ENCODE measurements at places on chromosomes 12 and 14. TPM values are rescaled to one million over a fixed set of nuclear protein-coding genes. Genes with fewer than 3 reads are reported as not detected.

DNA sequence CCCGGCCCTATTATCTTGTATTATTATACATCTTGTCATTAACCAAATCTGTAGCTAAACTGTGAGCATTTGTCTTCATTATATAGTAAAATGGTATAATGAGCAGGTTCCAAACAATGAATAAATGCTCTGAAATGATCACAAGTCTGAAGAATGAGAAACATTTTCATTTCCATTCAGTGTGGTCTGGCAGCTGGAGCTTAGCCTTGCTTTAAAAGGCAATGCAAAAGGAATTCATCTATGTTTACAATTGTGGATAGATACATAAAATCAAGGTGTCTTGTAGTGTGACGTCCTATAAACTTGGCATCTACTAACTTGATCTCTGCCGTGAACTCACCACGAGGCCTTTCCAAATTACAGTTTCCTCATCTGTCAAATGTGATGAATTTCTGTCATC is 168.3 kb downstream of the RMST start:
- DNase-seq = no peak

- DNase-seq = no peak
Measured at GRCh38 chr12:33267641-33268040, 172.0 kb downstream of the SYT10 start.

- no peak for DNase-seq
Measured at GRCh38 chr12:132285991-132286681, 43.3 kb downstream of the GALNT9 start.

DNA sequence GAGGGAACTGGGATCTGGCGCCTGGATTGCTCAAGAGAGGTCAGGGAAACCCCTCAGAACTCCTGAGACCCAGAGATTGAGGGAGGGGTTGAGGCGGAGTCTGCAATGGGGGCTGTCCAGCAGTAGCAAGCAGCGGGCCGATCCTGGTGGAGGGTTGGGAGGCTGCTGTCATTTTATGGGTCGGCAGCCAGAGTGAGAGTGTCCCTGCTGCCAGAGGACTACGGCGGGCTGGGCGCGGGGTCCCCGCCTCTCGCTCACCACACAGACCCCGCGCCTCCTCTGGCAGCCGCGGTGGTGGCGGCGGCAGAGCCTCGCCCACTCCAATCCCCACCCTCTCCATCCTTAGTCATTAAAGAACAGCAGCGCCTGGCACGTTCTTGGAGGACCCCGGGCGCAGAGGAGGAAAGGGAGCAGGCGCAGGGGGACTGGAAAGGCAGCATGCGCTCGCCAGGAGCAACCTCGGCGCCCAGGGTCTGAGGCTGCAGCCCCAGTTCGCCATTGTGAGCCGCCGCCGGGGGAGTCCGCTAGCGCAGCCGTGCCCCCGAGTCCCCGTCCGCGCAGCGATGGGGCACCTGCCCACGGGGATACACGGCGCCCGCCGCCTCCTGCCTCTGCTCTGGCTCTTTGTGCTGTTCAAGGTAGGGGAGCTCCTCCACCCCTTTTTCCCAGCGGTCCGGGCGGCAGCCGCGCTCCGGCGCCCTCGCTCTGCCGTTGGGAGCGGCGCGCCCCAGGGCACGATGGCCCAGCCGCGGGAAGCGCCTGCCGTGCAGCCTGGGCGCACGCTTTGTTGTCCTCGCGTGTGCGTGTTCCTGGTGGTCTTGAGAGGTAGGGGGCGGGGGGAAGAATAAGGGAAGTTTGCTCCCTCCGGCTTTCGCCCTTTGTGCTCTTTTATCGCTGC is at the start of gene PTPRO:
PTPRO (plus strand) TSS at position 345 of the 898 bp plus-strand sequence.
- DNase-seq = no peak

DNA sequence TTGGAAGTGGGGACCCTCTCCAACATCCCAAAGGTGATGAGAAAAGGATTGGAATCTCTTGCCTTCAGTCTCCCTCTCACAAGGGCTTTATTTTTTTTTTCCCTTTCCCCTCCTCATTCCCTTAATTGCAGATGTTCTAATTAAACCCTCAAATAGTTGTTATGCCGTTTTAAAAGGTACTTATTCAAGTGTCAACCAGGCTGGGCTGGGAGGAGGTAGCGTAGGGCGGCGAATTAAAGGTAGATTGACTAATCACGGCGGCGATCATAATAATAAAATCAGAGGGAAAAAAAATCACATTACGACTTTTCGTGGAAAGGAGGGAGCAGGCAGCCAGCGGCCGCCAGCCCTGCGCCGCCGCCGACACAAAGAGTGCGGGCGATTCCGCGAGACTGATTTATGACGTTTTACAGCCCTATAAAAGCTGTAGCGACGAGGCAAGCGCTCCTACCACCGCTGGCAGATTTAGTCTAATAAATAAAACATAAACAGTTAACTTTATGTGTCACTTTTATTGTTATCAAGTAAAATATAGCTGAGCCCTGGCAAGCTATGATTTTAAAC is 1.7 kb upstream of the HOXC4 start:
- DNase-seq = no peak

EXOC5 gene
- 42.0 TPM for total RNA-seq

KRT74 gene
- not detected for total RNA-seq

DNA sequence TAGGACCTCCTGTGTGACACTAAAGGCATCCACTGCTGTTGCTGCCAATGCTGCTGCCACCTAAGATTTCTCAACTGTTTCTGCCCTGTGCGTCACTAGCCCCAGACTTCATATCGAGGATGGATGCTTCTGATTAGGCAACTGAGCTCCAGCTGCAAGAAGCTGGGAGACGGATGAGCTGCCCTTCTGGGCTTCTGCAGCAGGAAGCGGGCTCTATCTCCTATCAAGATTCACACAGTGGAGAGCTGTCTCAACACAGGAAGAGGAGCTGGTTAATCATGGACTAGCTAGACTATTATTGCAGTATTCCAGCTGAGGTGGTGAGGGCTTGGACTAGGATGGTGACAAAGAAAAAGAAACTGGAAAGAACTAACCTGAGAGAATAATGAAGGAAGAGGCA is 59.2 kb upstream of the PELI2 start:
- DNase-seq = peak; percentile 63

GRCh38 chr14:67768219-67768618 is 48.2 kb downstream of the ZFYVE26 start:
- no peak for DNase-seq

- DNase-seq = no peak
Measured at GRCh38 chr12:124683152-124684124, 116.0 kb upstream of the NCOR2 start.

DNA sequence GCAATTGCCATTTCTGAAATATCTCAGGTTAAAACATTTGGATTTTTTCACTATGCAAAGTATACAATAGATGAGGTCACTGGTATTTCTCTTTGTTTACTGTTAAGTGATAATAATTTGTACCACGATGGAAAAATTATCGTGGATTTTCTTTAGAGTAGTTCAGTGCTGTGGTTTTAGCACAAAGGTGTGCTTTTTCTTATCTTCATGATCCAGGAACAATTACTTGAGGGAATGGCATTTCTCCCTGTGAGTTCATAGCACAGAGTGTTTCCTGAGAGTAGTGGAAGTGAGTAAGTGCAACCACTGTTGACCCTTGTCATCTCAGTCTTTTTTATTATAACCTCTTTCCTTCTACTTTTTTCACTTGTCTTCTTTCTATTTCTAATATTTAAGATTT is 86.8 kb downstream of the FGD4 start:
- no peak for DNase-seq

FOS gene
- total RNA-seq = 2.5 TPM

DNA sequence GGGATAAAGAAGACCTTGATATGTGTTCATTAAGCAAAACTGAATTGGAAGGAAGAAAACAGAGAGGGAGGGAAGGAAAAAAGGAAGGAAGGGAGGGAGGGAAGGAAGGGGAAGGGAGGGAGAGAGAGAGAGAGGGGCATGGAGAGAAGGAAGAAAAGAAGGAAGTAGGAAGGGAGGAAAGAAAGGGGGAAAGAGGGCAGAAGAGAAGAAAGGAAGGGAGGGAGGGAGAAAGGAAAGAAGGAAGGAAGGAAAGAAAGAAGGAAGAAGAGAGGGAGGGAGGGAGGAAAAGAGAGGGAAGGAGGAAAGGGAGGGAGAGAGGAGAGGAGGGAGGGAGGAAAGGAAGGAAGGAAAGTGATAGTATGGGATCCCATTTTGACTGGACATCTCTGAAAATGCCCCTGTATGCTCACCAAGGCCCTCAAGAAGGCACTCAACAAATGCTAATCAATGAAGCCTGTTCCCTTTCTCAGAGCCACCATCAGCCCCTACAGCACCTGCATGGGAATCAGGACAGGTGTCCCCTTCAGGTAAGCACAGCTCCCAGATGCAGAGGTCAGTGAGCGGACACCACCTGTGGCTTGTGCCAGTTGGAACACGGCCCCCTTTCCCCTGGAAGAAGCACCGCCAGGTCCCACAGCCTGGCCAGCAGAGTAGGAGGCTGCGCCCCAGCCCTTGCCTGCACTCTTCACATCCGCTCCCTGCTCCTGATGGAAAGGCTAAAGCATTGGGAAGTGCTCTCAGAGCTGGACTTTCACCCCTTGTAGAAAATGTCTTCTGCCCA is 161.4 kb upstream of the DIO3 start:
- no peak for DNase-seq

DNA sequence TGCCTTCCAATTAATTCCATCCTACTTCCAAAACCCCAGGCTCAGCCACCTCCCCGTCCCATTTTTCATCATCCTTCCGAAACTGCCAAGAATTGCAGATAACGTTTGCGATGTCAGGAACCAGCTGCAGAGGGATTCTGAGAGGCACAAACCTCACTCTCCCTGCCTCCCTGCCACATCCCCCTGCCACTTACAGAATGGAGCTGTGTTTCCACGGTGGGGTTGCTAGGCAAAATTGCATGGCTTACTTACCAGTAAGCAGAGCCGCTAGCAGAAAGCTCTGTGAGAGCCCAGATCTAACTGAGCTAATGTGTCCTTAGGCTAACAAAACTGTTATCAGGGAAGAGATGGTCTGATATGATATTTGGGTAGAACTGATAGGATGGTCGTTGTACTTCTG is 127.4 kb downstream of the KCNK10 start:
- no peak for DNase-seq

- DNase-seq = no peak
Measured at GRCh38 chr12:108134744-108135143, 5.7 kb downstream of the WSCD2 start.

GRCh38 chr12:101116911-101117310 is 93.1 kb downstream of the SLC5A8 start:
- no peak for DNase-seq

DNA sequence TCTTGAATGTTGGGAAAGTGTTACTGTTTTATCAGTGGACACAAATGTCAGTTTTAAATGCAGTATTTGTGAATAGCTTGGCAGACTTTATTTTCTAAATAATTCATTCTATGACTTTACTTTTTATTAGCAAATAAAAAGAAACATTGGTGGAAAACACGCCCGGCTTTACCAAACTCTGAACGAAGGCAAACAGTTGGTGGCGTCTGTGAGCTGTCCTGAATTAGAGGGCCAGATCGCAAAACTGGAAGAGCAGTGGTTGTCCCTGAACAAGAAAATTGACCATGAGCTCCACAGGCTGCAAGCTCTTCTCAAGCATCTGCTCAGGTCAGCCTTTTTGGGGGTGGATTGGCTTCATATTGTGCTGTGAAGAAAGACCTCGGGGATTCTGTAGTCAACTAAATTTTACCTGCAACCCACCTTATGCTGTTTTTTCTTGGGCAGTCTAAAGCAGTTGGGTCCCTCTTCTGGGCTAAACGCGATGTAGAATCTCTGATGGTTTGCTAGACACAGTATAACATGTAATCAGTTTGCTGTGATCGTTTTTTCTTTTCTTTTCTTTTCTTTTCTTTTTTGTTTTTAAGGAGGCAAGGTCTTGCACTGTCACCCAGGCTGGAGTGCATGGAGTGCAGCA is 156.4 kb downstream of the ESR2 start:
- no peak for DNase-seq
